ENCODE measurements at places on chromosomes 11 and 22.

DNA sequence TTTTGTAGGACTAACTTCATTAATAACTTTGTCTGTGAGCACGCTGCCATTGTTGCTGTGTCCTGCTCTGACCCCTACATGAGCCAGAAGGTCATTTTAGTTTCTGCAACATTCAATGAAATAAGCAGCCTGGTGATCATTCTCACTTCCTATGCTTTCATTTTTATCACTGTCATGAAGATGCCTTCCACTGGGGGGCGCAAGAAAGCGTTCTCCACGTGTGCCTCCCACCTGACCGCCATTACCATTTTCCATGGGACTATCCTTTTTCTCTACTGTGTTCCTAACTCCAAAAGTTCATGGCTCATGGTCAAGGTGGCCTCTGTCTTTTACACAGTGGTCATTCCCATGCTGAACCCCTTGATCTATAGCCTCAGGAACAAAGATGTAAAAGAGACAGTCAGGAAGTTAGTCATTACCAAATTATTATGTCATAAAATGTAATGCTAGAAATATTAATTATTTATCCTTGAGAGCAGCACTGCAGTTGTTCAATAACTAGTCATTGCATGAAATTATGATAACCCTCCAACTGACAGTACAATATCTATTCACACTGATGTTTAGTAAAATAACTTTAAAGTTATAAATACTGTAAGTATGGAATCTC lies 46.4 kb upstream of the OR5D13 start:
- DNase-seq, result no peak

DNA sequence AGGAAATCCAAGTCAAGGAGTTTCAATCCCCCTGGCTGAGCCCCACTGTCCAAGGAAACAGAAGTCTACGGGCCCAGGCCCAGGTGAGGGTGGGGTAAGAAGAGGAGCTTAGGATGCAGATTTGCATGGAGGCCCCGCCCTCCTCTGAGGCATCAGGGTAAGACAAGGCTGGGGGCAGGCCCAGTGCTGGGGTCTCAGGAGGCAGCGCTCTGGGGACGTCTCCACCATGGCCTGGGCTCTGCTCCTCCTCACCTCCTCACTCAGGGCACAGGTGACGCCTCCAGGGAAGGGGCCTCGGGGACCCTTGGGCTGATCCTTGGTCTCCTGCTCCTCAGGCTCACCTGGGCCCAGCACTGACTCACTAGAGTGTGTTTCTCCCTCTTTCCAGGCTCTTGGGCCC lies 31.3 kb upstream of the IGLL5 start:
- no peak for DNase-seq

DNA sequence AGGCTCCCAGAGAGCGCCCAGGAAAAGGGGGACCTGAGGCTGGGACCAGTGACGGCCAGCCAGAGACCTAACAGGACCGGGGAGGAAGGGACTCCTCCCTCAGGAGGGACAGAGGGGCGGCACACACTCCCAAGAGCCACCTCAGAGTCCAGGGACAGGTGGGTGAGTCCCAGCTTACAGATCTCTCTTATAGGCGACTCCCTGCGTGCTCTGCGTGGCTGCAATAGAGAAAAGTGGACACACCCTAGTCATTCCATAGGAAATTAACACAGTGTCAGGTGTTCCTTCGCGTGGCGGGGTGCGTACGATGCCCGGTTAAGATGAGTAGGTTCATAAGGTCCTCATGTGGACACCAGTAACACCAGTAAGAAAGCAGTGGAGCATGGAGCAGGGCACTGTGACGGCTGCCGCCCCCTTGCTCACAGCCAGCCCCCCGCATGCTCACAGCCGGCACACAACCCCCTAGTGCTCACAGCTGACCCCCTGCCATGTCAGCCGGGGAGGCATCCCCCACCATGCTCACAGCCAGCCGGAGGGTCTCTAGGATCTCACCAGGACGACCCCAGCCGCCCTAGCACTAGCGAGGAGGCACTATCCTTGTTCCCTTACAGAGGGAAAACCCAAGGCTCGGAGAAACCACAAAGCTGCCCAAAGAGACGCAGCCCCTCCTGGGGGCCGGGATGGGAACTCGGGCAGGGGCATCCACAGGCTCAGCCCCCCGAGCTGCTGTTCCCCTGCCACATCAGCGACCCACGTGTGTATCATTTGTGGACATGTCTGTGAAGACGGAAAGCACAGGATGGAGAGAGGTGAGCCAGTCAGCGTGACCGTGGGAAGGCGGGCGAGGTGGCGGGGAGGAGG lies 426.8 kb downstream of the TBC1D22A start:
- no peak for DNase-seq

DNA sequence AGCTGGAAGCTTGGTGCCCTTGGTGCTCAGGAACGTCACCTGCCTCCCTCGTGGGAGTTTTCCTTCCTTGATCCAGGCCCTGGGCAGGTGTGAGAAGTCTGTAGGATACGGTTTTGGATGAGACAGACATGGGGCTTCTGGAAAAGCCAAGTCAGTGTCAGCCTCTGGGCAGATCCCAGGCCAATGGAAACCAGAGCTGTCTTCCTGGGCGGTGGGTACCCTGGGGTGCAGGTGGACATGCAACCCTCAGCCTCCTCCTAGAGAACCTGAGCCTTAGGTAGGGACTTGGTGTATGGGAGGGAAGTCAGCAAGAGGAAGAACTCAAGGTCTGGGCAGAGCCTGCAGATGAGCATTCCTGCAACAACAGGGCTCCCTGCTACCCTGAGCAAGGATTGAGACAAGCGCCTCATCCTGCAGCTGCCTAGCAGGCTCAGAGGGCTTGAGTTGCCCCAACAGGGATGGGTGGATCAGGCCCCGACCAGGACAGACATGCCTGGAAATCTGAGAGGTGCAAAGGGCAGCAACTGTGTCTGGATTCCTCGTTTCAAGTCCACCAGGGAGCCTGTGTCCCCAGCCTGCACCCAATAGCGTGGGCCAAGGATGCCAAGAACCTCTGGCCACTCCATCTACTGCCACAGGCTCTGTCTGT lies 37.6 kb upstream of the SYT13 start:
- DNase-seq, result no peak

DNA sequence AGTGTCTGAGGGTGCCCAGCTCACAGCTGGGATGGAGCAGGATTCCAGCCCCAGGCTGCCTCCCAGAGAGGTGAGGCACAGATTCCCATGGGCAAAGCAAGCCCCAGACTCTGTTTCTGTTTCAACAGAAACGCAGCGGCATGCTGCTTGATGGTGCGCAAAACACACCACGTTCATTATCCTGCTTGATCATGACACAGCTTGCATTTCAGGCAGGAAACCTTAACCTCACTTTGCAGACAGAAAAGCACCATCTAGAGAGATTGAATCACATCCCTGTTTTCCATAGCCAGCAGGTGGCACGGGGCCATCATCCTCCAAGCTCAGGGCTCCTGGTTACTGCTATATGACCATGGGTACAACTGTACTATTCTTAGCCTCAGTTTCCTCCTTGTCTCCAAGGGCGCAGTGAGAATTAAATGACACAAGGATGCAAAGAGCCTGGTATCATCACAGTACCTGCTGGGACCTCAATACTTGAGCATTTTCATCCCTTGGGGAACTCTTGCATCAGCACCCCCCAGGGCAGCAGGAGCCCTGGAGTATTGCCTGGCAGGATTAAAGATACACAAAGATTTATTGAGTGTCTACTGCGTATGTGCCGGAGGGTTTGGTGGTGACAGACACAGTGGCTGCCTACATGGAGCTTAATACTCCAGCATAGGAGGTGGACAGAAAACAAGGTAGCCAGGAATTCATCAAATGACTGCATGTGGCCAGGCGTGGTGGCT lies 110.0 kb downstream of the TP53I11 start:
- no peak for DNase-seq

Data from muscle of leg (tissue), 16 donors.